ENCODE measurements at places on chromosomes 1 and 21.

GRCh38 chr1:1173793-1174415 lies at the start of gene TTLL10:
Gene TTLL10 (plus strand): TSS chr1:1173880. CDS start chr1:1179216, 5,336 bp downstream.
- DNase-seq: no peak

GRCh38 chr1:94884106-94884505 lies 42.8 kb downstream of the CNN3 start:
- no peak for DNase-seq

DNA sequence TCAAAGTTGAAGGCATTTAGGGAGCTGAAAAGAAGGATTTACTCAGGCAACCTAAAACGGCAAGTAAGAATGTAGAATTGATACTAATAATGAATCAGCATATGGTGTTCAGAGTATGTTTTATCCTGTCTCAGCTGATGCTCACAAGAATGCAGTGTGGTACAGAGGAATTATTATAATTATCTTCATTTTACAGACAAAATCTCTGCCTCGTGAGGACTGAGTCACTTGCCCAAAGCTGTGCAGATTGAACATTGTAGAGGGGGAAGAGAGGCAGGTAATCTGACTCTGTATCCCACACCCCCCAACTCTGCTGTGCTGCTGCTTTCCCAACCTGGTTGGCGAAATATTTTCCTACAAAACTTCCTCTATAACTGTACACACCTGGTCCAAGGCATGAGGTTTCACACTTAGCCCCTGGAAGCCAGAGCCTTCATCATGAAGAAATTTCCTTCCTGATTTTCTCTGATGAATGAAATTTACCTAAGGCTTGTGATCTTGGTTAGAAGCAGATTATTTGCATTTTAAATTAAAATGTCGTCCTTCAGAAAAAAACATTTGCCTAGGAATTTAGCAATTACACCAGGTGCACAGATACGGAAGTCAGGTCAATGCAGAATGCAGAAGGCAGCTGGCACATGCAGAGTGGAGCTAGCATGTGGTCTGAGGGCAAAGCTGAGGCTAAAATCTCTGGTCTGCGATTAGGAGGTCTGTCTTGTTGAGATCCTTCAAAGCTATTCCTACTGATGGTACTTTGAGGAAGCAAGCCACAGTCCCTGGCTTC lies 52.8 kb downstream of the DPT start:
- no peak for DNase-seq

- DNase-seq: no peak
These were observed 5.0 kb downstream of the CTRC start for GRCh38 chr1:15443281-15443680.

- no peak for DNase-seq
These were observed 15.4 kb upstream of the EFHD2 start for GRCh38 chr1:15394258-15394690.
